Hematopoietic multipotent progenitor cell (in vitro differentiated cells): ENCODE measurements at places on chromosomes 6 and 20. TPM values are rescaled to one million over a fixed set of nuclear protein-coding genes. Genes with fewer than 3 reads are reported as not detected.

DNA sequence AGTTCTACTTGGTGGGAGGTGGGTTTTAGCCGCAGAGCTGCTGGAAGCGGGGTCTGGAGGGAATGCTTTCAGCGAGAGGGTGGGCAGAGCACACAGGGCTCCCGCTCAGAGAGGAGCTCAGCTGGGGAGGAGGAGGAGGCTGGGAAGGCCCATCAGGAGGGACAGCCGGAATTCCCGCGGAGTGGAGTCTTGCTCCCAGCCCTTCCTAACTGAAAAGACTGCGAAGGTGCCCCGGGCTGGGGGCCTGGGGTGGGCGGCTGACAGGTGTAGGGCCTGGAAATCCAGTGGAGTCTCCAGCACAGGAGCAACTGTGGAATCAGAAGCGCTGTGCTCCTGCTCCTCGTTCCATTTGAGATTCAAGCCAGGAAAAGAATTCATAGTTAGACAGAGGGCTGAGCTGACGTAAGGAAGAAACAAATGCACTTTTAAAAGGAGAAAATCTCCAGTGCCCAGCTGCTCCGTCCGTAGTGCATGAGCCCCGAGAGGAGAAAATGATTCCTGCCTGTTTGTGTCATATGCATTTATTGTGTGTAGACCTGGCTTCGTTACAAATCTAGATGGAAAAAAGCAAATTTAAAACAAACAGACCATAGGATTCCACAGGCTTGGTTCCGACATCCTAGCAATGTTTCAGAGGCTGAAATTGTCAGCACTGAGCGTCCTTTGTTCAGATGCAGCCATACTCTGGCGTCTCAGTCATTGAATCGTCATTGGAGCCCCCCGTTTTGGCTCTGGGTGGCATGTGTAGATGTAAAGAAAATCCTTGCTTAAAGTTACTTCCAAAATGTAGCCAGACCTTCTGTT, 197.7 kb downstream of the SMOC2 start:
- DNase-seq, result no peak

DNA sequence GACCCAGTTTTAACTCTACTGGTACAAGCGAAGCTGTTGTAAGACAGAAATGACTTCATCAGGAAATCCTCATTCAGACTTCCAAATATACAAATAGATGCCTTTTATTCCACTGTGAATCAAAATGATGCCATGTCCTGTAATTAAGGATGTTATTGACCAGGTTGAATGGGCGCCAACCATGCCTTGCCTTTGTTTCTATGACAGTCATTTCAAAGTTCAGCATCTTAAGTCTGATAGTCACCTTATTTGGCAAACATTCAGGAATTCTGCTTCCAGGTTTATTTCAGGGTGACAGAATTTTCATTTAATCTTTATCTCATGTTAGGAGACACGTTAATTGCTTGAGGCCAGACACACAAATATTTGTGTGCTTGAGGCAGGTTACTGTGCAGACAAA, 592.8 kb upstream of the JAG1 start:
- no peak for DNase-seq

DNA sequence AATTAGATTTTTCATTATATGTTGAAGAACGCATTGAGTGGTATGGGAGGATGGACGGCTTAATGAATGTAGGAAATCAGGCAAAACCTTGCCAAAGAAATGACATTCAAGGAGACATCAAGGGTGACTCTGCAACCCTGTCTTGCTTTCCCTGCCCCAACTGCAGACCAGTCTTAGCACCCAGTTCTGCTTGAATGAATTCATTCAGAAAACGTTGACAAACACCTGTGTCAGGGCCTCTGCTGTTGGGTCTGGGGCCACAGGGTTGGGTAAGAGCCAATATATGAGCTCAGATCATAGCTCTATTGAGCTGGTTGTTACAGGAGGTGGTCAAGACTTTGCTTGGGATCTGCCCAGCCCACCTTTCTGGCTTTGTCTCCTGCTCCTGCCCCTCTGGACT, 7.7 kb upstream of the ASXL1 start:
- DNase-seq, result no peak

GRCh38 chr6:157962601-157963302, 18.9 kb upstream of the SYNJ2 start:
- DNase-seq, result no peak

The ADAM33 gene
- not detected for total RNA-seq

The BTN1A1 gene
- not detected for total RNA-seq
